Activated CD8-positive, alpha-beta memory T cell treated with anti-CD3 and anti-CD28 coated beads for 1 hour (primary cell): ENCODE measurements at places on chromosomes 3 and 15.

- no peak for DNase-seq
Observed at GRCh38 chr3:148954981-148955380, 36.4 kb upstream of the GYG1 start.

DNA sequence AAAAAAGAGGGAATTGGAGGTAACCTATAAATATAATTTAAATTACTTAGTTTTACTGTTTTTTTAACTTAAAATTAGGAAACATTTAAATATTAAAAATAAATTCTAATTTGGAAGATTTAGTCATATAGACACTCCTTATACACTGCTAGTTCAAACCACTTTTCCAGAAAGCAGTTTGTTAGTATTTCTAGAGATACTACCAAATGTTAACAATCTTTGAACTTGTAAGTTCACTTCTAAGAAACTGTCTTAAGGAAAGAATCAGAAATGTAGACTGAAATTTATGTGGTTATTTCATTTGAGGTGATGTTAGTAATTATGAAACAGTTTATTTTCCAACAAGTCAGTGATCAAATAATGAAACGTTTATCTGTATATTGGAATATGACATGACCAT is 22.7 kb downstream of the CTDSPL2 start:
- DNase-seq, result no peak

DNA sequence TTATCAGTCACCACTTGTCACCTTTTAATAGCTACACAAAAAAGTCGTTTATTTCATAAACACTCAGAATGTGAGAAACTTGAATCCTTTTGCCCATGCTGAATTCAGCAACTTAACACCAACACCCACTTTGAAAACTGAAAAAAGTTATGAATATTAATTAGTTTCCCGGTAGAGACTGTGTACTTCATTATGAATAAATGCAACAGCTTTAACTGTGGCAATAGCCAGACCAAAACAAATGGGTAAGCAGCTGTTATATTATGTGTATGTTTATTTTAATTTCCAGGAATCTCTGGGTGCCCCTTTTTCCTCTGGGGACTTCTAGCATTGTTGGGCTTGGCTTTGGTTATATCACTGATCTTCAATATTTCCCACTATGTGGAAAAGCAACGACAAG is 7.8 kb downstream of the TRAT1 start:
- no peak for DNase-seq

DNA sequence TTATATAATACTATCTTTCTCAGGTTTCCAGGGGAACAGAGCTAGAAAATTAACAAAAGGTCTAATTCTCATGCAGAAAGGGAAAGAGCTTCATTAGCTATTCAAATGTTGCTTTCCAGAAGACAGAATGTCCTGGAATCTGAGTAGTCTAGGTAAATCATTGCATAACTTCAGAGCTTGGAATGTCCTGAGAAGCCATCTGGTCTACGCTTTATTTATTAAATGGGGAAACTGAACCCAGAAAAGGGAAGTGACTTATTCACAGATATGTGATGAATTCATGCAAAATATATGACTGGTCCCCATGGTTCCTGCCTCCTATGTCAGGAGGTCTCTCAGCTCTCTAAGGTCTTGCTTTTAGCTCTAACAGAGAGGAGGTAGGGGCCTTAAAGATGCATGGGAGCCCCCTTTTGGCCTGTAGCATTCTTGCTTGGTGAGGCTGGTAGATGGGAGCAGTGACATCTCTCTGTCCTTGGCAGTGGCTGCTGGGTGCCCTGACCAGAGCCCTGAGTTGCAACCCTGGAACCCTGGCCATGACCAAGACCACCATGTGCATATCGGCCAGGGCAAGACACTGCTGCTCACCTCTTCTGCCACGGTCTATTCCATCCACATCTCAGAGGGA is 99.2 kb downstream of the CEMIP start:
- DNase-seq, result no peak

- DNase-seq, result no peak
Observed at GRCh38 chr3:184078851-184079250, 18.0 kb upstream of the HTR3E start.

GRCh38 chr15:45743426-45744235 is 108.8 kb downstream of the SQOR start:
- no peak for DNase-seq

DNA sequence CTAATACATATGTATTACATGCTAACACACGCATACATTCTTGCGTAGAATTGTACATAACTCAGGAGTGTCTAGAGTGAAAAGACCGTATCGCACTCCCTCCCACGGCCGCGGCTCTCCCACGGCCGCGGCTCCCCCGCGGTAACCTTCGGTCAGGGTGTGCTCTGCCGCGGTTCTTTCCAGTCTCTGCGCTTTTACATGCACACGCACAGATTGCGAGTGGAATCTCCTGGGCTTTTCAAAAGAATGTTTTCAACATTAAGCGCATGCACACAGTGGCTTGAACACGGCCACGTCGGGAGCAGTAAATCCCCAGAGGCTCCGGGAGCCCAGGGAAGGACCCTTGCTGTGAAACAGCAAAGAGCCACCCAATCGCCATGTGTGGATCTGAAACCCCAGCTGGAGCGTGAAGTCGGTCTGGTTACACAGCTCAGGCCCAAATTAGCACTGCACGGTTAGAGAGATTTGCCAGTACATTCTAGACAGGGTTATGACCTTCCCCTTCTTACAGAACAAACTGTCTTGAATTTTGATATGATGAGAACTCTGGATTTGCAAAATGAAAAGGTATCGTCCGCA is 805 bp upstream of the RGMA start:
- no peak for DNase-seq

- DNase-seq, result no peak
Observed at GRCh38 chr3:10279384-10280176, 13.2 kb downstream of the GHRL start.

DNA sequence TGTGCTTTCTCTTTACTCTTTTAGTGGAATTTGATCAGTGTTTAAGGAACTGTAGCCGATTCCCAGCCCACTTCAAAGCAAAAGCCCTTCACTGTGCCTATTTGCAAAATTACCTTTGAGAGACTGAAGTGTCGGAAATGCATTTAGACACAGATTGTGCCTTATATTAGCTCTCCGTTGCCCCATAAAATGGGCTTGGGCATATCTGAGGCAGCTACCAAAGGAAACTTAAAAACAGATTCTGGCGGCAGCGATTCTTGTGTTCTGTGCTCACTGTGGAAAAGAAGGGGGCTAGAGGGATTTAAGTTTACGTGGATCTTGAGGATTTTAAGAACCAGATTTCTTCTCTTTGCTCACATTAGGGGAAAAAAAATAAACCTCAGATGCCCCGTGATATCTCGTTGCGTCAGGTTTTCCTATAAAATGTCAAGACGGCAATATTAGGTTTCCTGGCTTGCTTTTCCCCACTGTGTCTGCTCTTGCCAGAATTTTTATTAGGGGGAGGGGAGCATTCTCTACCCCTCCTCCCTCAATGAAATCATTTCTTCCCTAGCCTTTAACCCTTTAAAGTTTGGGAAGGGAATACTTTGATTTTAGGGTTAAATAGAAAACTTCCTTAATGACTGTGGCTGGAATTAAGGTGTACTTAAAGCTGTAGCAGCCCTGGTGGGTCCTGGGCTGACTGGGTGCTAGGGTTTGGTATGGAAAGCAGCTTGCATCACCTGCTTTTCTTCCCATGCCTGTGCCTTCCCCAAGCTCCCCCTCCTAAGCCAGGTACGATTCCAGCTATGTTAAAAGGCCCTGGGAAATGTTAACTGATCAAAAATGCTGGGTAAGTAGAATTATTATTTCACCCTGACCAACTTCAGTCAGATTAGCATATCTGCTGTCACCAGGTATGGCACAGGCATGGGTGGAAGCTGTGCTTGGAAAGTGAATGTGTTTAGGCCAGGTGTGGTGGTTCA is 73.8 kb downstream of the SMAD3 start:
- no peak for DNase-seq

DNA sequence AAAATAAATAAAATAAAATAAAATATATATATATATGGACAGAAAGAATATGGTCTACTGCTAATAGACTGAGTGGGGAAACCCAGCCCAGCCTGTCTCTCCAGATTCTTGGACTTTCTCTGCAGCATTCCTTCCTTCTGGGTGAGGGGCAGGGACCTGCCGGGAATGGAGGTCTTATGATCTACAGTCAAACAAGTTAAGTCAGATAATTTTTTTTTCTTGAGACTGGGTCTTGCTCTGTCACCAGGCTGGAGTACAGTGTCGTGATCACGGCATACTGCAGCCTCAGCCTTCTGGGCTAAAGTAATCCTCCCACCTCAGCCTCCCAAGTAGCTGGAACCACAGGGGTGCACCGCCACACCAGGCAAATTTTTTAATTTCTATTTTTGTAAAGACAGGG is 33.5 kb upstream of the ZNF774 start:
- DNase-seq, result no peak

- peak; percentile 27 for DNase-seq
Observed at GRCh38 chr15:70259028-70259424, 161.3 kb upstream of the TLE3 start.

GRCh38 chr15:37823601-37824275 is 110.7 kb upstream of the TMCO5A start:
- DNase-seq, result no peak

GRCh38 chr15:54979964-54980363 is 216.8 kb downstream of the RSL24D1 start:
- DNase-seq, result no peak

DNA sequence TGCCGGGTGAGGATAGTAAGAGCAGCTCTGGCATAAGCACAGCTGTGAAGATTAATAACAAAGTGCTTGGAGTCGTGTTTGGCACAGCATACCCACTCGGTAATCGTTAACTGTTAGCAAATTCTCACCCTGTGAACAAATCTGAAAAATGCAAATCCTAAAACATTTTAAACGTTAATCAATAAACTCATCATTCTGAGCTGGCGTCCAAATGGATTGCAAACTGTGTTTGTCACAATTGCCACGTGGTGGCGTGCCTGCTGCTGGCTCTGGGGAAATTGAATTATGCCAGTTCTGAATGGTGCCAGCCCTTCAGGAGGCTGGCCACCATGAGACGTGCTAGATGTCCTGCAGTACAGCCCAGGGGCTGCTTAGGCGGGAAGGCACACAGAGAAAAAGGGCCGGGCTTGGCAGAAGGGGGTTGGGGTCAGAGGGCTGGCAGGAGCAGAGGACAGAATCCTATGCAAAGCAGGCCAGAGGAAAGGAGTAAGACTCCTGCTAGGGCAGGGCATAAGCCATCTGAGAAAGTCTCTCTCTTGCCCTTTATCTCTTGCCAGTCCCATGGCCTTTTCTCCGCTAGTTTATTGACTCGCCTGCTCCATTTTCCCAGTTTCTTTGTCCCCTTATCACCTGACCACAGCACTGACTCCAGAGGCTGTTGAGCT is 22.1 kb upstream of the POLG start:
- DNase-seq, result no peak

DNA sequence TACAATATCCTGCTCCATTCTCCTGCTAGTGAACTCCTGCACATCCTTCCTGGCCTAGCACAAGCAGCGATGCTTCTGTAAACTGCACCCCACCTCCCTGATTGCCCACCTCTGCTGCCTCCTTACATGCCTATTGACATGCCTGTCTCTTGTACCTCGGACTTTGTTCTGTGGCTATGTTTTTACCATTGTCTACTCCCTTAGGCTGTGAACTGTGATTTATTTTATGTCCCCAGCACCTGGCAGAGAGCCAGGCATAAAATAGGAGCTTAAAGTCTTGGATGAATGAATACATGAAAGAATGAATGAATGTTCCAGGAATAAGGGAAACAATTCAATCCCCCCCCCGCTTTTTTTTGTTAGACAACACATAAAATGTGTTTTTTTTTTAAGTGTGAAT is 210.0 kb downstream of the MYRIP start:
- DNase-seq, result no peak

DNA sequence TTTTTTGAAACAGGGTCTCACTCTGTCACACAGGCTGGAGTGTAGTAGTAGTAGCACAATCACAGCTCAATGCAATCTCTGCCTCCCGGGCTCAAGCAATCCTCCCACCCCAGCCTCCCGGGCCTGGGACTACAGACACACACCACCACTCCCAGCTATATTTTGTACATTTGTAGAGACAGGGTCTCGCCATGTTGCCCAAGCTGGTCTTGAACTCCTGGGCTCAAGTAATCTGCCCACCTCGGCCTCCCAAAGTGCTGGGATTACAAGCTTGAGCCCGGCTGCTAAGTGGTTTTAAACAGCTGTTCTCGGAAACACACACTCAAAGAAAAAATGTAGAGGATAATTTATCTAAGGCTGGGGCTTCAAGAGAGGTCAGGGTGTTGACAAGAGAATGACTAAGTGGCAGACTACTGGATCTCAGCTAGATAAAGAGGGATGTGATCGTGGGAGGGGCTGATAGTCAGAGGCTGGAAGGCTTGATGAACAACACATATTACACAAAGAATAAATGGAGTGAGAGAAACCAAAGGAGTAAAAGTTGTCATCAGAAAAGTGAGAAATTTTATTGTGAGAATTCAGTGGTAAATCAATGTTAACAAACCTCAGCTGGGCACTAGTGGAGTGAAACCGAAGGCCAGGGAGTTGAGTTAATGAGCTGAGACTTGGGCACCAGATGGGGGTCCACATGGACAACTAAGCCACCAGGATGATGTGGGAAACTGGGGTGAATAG is 6.7 kb downstream of the CCR5AS start:
- no peak for DNase-seq

DNA sequence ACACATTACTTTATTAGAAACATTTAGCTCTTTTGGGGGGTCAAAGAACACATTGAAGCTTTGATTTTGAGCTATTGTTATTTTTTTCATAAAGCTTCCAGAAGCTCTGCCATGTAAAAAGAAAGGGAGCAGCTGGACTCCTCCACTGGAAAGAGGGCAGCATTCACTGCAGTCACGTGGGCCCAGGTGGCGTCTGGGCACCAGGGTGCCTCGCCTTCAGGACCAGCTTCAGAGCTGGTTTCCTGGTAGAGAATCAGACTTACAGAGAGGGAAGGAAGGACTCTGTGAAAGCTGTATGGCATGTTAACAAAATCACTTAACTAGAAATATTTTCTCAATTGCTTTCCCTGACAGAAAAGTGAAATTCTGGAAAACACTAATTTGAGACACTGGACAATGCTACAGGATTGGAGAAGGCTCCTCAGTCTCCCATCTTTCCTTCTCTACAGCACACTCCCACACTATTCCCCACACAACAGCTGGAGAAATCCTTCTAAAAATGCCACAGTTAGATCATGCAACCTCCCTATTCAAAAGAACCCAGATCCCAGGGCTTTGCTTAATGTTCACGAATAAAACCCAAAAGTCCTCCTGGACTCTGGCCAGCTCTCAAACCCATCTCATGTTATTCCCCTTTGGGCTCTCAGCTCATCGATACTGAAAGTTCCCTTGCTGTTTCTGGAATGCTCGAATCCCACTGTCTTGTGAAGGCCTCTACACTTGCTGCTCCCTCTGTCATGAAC is 83.2 kb downstream of the NFKBIZ start:
- DNase-seq, result no peak
